AG10803 (cell line): ENCODE measurements at places on chromosomes 16 and 17.

- DNase-seq: no peak
These were observed 14.4 kb upstream of the EEF2K start for GRCh38 chr16:22191532-22192260.

DNA sequence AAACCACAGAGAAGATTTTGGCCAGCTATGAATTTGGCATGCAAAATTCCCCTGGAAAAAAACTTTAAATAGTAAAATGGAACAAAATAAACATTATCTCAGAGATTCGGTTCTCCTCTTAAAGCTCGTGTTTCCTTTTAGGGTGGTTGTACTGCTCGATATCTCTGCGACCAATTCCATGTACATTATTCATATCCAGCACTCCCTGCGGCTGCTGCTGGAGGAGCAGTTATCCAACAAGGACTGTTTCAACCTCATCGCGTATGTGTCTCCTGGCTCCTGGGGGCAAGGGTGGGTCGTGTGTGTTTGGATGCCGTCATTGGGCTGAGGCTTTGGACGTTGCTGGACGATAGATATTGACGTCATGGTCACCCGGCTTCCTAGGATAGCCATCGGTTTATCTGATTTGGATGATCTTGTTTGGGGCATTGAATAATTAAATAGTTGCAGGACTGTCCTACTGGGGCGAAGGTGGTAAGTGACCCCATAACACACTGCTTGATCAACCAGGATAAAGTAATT lies 33.8 kb downstream of the VWA3A start:
- no peak for DNase-seq

- no peak for DNase-seq
These were observed 110.7 kb upstream of the HLF start for GRCh38 chr17:55154101-55154500.

GRCh38 chr16:11155284-11155806 lies 100.7 kb downstream of the SOCS1 start:
- peak; percentile 42 for DNase-seq

DNA sequence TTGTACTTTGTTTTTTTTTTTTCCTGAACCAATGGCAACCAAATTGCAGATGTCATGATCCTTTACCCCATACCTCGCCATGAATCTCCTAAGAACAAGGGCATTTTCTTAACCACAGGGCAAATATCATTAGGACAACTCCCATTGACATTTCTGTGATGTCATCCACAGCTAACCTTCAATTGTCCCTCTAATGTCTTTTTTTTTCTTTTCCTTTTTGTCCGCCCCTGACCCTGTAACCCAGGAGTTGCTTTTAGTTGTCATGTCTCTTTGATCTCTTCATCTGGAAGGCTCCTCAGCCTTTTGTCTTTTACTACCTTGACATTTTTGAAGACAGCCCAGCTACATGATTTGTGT lies 410 bp upstream of the NAGPA start:
- no peak for DNase-seq

DNA sequence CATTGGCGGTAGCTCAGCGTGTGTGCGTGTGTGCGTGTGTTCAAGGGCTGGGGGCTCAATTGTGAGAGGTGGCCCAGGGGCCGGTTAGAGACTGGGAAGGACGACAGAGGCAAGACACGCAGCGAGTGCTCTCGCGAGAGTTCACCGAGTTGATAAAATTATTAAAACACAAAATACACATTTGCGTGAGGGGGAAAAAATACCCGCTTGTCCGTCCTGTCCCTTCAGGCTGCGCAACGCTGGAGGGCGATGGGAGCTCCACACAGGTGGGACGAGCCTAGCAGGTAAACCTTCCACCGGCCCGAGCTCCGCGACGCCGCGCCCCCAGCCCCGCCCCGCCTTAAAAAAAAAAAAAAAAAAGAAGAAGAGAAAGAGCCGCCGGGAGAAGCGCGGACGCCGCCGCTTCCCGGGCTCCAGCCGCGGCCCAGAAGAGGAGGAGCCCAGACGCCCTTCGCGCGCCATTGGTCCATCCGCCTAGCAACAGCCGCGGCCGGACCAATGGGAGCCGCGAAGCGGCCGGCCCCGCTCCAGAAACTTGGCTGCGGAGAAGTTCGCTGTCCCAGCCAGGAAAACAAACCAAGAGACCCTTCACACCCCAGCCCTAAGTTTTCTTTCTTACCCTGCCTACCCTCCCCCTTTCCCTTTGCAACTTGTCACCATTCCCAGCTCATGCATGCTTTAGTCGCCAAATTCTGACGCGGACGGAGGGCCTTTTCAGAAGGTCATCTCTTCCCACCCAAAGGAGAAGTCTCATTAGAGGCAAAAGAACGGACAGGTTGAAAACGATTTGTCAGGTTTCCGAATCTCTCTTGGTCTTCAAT lies 169.9 kb upstream of the MAF start:
- peak; percentile 81 for DNase-seq

- no peak for DNase-seq
These were observed 32.1 kb downstream of the ZFHX3 start for GRCh38 chr16:73015612-73016487.

DNA sequence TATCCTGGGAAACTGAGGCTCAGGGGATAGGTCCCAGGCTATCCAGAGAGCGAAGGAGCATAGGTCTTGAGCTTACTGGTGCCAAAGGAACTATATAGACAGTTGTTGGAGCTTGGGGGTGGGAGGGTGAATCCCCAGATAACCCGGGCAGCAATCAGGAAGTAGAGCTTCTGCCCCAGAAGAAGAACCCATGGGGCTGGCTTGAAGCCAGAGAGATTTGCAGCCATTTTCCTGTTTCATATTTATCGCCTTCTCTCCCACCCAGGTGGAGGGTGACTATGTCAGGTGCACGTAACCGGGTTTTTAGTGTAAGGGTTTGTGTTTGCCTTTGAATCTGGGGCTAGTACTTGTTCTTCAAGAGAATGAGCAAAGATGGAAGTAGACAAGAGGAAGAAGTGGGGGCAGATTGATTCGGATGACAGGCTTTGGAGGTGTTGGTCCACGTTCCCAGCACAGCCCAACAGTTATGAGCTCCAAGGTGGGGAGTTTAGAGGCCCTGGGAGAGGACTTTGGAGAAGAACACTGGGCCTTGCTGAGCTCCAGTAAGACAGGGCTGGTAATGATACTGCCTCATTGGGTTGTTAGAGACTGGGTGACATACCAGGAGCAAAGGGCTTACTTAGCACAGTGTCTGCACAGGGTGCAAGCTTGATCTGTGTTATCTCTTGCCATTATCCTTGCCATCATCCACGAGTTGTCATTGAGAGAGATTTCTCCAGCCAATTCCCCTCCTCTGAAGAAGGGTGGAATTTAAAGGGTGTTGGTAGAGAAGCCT lies 145.6 kb downstream of the CCDC182 start:
- no peak for DNase-seq

- peak; percentile 83 for DNase-seq
These were observed at the start of gene KLHDC4 for GRCh38 chr16:87765776-87766484. TSS of gene KLHDC4 (minus strand) at chr16:87765986. CDS start at chr16:87765890, 96 bp downstream.

- peak; percentile 49 for DNase-seq
These were observed 12.2 kb upstream of the SLC52A1 start for GRCh38 chr17:5047446-5047845.

GRCh38 chr17:59355702-59356325 lies 24.4 kb downstream of the YPEL2 start:
- DNase-seq: peak; percentile 72

DNA sequence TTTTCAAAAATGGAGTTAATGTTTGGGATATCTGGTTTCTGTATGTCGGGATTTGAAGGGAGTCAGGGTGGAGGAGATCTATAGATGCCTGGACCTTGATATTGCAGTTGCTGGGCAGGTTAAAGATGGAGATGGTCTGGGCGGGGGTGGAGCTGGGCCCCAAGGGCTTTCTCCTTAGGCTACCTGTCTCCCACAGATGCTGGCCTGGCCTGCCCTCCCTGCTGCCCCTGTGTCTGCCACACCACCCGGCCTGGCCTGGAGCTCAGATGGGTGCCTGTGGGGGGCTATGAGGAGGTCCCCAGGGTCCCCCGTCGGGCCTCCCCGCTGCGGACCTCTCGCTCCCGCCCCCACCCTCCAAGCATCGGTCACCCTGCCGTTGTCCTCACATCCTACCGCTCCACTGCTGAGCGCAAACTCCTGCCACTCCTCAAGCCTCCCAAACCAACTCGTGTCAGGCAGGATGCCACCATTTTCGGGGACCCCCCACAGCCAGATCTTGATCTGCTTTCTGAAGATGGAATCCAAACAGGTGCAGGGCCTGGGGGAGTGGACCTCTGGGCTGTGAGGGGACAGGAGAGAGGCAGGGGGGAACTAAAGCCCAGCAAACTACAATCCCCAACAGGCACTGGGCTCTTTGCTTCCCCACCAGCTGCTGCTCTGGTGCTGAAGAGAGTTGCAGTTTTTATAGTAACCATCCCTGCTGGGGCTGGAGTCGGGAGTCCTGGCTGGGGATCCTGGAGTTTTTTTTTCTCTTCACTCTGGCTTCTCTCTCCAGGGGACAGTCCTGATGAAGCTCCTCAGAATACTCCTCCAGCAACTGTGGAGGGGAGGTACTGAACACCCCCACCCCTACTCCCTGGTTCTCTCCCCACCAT lies 2.9 kb downstream of the ARHGEF15 start:
- DNase-seq: no peak
